Central memory CD8-positive, alpha-beta T cell (primary cell): ENCODE measurements at places on chromosomes 5 and 9.

- no peaks in the 10 kb centered on the region for H3K27me3 ChIP-seq
- peaks cover 53% of the 10 kb centered on the region for H3K4me1 ChIP-seq
- H3K36me3 ChIP-seq: peaks cover 7% of the 10 kb centered on the region
These were observed 38.4 kb downstream of the AGTPBP1 start for GRCh38 chr9:85703398-85703797.

GRCh38 chr5:166493612-166494011 is 1797.8 kb upstream of the WWC1 start:
- no peak for DNase-seq
- H3K27me3 ChIP-seq: no peaks in the 10 kb centered on the region
- no peak overlapping the region for H3K27ac ChIP-seq
- no peaks in the 10 kb centered on the region for H3K4me1 ChIP-seq
- no peaks in the 10 kb centered on the region for H3K36me3 ChIP-seq

DNA sequence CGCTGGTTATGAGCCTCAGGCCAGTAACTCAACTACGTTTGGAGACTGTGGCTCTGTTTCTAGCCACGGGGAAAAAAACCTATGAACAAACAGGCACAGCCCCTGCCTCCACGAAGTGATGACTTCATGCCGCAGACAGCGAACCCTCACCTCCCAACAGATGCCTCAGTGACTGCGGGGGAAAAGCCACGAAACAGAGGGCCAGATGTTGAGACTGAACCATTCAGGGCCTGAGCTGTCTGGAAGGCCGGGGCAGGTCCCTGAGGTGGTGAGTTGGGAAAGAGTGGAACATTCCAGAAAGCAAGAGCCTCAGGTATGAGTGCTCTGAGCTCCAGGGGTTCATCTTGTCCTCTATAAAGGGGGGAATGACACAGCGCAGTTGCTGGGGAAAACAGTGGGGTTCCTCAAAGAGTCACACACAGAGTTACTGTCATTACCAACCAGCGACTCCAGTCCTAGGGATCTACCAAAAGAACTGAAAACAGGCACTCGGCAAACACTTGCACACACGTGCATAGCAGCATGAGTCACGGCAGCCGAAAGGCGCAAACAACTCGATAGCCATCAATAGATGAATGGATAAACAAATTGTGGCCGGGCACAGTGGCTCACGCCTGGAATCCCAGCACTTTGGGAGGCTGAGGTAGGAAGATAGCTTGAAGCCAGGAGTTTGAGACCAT is 15.3 kb downstream of the PLPP7 start:
- no peaks in the 10 kb centered on the region for H3K36me3 ChIP-seq
- no peak for DNase-seq
- peak overlapping the region; percentile 35 for H3K27ac ChIP-seq
- H3K4me1 ChIP-seq: no peaks in the 10 kb centered on the region

GRCh38 chr9:134869554-134870300 is 10.9 kb upstream of the FCN2 start:
- H3K4me3 ChIP-seq: no peak overlapping the region
- no peaks in the 10 kb centered on the region for H3K27me3 ChIP-seq
- H3K4me1 ChIP-seq: no peaks in the 10 kb centered on the region
- no peak for DNase-seq
- H3K36me3 ChIP-seq: no peaks in the 10 kb centered on the region

DNA sequence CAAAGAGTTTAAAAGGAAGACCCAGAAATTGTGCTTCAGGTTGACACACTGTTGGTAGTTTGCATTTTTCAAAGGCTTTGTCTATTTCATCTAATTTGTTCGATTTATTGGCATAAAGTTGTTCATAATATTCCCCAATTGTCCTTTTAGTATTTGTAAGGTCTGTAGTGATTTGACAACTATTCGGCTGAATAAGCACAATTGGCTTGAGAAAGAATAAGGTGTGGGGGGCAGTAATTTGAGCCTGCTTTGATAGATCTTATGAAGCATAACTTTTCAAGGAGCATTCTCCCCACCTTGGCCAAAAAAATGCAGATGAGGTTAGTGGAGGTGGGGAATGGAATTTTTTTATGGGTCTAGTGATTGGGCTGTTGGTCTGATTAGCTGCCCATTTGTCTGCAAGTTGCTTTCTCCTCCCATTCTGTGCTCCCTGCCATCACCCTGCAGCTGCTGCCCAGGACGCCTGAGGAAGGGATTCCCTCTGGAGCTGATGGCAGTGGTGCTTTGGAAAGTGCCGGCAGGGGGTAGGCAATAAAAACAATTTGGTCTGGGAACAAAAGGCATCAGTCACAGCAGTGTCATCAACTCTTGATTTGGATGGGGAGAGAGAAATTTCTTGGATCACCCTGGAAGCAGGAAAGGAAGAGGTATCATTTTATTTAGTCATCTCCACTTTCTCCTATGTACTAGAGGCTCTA is 26.6 kb downstream of the WNT8A start:
- H3K4me3 ChIP-seq: no peak overlapping the region
- H3K27me3 ChIP-seq: peaks cover 20% of the 10 kb centered on the region
- H3K27ac ChIP-seq: no peak overlapping the region
- no peaks in the 10 kb centered on the region for H3K4me1 ChIP-seq
- H3K36me3 ChIP-seq: no peaks in the 10 kb centered on the region

GRCh38 chr9:33186457-33187168 is 19.5 kb upstream of the B4GALT1 start:
- no peak overlapping the region for H3K27ac ChIP-seq
- H3K4me1 ChIP-seq: no peaks in the 10 kb centered on the region
- no peak overlapping the region for H3K4me3 ChIP-seq
- H3K27me3 ChIP-seq: peaks cover 27% of the 10 kb centered on the region

- peaks cover 15% of the 10 kb centered on the region for H3K36me3 ChIP-seq
- H3K27me3 ChIP-seq: no peaks in the 10 kb centered on the region
- H3K4me3 ChIP-seq: no peak overlapping the region
- no peaks in the 10 kb centered on the region for H3K4me1 ChIP-seq
- DNase-seq: no peak
These were observed 60.3 kb downstream of the LMNB1 start for GRCh38 chr5:126837242-126837641.

GRCh38 chr5:104062621-104063377 is 500.2 kb upstream of the NUDT12 start:
- H3K36me3 ChIP-seq: no peaks in the 10 kb centered on the region
- DNase-seq: no peak
- H3K4me1 ChIP-seq: no peaks in the 10 kb centered on the region
- no peaks in the 10 kb centered on the region for H3K27me3 ChIP-seq
- no peak overlapping the region for H3K4me3 ChIP-seq
- H3K27ac ChIP-seq: no peak overlapping the region

DNA sequence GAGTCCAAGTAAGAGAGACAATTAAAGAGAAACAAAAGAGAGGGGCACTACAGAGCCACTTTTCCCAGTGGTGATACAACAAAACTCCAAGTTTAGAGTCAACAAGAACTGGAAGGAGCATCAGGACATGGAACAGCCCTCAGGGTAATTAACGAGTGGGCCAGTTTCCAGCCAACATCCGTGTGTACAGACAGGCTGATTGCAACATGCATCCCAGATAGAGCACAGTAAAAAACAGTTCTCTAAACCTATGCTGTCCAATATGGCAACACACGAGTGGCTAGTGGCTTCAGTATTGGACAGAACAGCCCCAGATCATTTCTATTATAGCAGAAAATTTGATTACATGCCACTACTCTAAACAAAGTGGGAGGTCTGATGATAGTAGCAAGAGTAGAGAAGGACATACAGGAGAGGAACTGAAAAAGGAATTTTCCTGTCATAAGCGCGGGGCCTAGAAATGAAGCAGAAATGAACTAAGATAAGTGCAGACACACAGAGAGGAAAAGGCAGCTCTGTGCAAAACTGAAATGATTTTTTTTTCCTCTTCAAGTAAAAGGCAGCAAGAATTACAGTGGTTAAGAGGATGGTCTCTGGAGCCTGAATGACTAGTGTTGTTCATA is 175.6 kb upstream of the CCNG1 start:
- H3K4me1 ChIP-seq: no peaks in the 10 kb centered on the region
- H3K27ac ChIP-seq: no peak overlapping the region
- H3K4me3 ChIP-seq: no peak overlapping the region
- no peaks in the 10 kb centered on the region for H3K27me3 ChIP-seq
- H3K36me3 ChIP-seq: no peaks in the 10 kb centered on the region
- DNase-seq: no peak

DNA sequence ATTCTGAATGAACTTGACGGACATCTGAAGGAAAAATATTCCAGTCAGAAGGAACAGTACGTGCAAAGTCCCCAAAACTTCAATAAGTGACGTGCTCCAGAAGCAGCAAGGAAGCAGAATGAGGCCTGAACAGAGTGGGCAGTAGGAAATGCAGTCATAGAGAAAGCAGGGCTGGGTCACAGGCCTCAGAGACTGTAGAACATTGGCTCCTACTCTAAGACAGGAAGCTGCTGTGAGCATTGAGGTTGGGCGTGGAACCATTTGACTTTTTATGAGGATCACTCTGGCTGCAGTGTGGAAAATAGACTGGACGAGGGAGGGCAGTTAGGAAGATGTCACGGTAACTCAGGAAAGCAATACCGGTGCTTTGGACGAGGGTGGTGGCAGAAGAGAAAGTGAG is 64.0 kb downstream of the DOCK8 start:
- DNase-seq: no peak
- H3K36me3 ChIP-seq: peaks cover 15% of the 10 kb centered on the region
- H3K27me3 ChIP-seq: no peaks in the 10 kb centered on the region
- no peak overlapping the region for H3K27ac ChIP-seq
- no peak overlapping the region for H3K4me3 ChIP-seq
- H3K4me1 ChIP-seq: peaks cover 27% of the 10 kb centered on the region

DNA sequence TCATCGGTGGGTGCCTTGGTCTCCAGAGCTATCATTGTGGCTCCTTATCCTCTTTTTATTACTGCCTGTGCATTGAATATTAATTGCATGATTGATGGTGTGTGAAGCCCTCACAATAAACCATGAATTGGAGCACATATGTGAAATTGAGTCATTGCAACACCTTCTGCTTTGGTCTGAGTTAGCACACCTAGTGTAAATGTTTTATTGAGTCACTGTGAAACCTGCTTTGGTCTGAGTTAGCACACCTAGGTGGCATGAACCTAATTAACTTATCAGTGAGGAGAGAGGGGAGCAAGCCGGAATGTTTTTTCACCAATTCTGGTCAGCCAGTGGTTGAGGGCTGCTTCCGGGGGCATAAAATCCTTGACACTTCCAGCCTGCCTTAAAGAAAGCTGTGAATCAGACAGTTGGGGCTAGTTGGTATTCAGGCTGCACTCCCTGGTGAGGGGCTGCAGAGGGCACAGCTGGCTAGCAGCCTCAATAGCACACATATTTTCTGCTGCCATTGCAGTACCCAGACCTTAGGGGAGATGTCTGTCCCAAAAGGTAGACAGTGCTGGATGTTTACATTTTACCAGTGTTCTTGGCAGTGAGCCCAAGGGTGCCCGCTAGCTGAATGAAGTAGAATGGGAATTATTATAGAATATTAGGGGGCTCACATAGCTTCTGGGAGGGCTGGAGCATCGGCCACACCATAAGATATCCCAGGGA is 76.5 kb upstream of the GOLM1 start:
- no peaks in the 10 kb centered on the region for H3K36me3 ChIP-seq
- H3K4me3 ChIP-seq: no peak overlapping the region
- H3K4me1 ChIP-seq: no peaks in the 10 kb centered on the region
- DNase-seq: no peak
- H3K27me3 ChIP-seq: peaks cover 32% of the 10 kb centered on the region
- H3K27ac ChIP-seq: no peak overlapping the region

- H3K27me3 ChIP-seq: no peaks in the 10 kb centered on the region
- H3K4me3 ChIP-seq: no peak overlapping the region
- H3K36me3 ChIP-seq: peaks cover 2% of the 10 kb centered on the region
- H3K4me1 ChIP-seq: no peaks in the 10 kb centered on the region
- H3K27ac ChIP-seq: no peak overlapping the region
These were observed 53.9 kb downstream of the MEF2C start for GRCh38 chr5:88829054-88829453.

GRCh38 chr9:132638240-132638639 is 31.5 kb downstream of the DDX31 start:
- H3K36me3 ChIP-seq: peaks cover 18% of the 10 kb centered on the region
- H3K4me1 ChIP-seq: no peaks in the 10 kb centered on the region
- H3K27ac ChIP-seq: no peak overlapping the region
- H3K4me3 ChIP-seq: no peak overlapping the region

DNA sequence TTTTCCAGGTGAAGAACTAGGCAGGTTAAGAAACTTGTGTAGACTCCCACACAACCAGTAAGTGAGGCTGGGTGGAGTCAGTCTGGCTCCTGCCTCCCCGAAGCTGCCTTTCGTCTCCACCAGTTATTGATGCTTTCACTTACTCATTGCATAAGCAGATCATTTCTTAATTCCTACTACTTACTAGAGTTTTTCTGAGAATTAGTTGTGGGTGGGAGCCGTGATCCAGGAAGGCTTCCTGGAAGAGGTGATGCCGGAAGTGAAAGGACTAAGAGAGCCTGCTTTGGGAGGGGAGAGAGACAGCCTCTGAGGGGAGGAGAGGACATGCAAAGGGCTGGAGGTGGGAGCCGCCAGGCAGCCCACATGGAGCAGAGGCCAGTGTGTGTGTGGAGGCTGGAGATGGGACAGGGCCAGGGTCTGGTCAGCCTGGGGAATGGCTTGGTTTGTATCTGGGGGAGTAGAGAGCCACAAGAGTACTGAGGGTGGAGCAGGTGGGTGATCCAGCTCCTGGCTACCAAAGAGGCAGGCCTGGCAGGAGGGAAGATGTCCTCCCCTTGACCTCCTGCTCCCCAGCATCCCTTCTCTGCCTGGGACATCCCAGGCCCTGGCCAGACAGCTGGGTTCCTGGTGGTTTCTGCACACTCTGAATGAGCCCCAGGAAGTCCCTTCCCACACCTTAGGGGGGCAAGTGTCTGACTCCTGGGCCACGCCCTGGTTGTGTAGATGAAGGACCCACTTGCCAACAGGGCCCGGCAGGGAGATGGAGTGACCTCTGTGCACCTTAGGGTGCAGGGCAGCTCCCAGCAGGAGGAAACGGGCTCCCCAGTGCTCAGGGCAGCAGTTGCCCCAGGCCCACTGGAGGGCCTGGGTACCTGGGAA is 12.2 kb upstream of the CARD19 start:
- peaks cover 26% of the 10 kb centered on the region for H3K36me3 ChIP-seq
- DNase-seq: no peak
- peak overlapping the region; percentile 70 for H3K27ac ChIP-seq

DNA sequence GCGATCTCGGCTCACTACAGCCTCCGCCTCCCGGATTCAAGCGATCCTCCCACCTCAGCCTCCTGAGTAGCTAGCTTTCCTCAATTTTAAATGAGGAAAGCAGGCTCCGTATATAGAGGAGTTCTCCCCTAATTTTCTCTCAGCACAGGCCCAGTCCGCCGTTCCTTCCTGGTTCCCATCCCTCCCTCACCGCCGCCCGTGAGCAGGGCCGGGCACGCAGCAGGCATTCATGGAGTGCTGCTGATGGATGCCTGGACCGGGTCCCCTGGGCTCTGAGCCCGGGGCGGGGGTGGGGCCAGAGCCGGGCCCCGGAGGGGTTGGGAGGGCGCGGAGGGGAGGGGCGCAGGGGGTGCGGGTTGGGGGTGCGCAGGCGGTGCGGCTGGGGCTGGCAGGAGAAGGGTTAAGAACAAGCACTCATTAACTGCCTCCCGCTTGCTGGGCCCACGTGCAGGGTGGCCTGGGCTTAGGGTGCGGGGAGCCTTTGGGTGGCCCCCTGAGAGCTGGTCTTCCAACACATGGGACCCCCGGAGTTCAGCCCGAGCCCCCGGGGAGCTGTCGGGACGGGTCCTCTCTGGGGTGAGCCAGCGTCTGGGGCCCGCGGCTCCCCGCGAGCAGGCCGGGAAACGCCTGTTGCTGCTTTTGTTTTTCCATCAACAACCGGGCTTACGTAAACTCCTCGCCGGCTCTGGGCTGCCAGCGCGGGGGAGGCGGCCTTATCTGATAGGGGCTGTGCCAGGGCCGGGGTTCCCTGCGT is 33.7 kb downstream of the LHX2 start:
- no peak overlapping the region for H3K4me3 ChIP-seq
- peaks cover 91% of the 10 kb centered on the region for H3K27me3 ChIP-seq
- no peak overlapping the region for H3K27ac ChIP-seq

- DNase-seq: no peak
- H3K27me3 ChIP-seq: no peaks in the 10 kb centered on the region
- H3K4me3 ChIP-seq: no peak overlapping the region
- no peak overlapping the region for H3K27ac ChIP-seq
- peaks cover 2% of the 10 kb centered on the region for H3K36me3 ChIP-seq
These were observed 372.4 kb downstream of the SEMA5A start for GRCh38 chr5:9173281-9174048.
